ENCODE measurements at places on chromosomes 16 and 17. TPM values are rescaled to one million over a fixed set of nuclear protein-coding genes. Genes with fewer than 3 reads are reported as not detected.

- peak; percentile 93 for DNase-seq
- no peak overlapping the region for H3K27ac ChIP-seq
- peaks cover 41% of the 10 kb centered on the region for H3K27me3 ChIP-seq
Measured at GRCh38 chr17:33750943-33751701, 458.0 kb upstream of the ASIC2 start.

- H3K4me3 ChIP-seq = no peak overlapping the region
- H3K27ac ChIP-seq = peak overlapping the region; percentile 22
- no peaks in the 10 kb centered on the region for H3K27me3 ChIP-seq
- H3K36me3 ChIP-seq = peaks cover 8% of the 10 kb centered on the region
- DNase-seq = no peak
Measured at GRCh38 chr17:44473367-44473766, 29.8 kb downstream of the GPATCH8 start.

- no peak overlapping the region for H3K4me3 ChIP-seq
- no peaks in the 10 kb centered on the region for H3K36me3 ChIP-seq
- no peak overlapping the region for H3K27ac ChIP-seq
- H3K4me1 ChIP-seq = no peaks in the 10 kb centered on the region
- no peaks in the 10 kb centered on the region for H3K27me3 ChIP-seq
Measured at GRCh38 chr16:88888461-88889387, 22.3 kb upstream of the PABPN1L start.

DNA sequence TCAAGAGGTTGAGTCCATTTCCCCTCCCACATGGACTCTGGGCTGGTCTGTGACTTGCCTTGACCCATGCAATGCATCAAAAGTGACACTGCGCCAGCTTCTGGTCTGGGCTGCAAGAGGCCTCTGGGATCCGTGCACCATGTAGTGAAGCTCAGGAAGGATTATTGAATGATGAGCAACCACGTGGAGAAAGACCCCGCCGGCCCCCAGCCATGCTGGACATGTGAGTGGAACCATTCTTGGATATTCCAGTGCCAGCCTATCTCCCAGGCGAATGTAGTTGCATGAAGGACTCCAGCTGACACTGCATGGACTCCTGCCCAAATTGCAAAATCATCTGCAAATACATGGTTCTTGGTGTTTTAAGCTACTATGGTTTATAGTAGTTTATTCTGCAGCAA is 7.6 kb upstream of the ALOX15B start:
- H3K4me3 ChIP-seq = no peak overlapping the region
- no peaks in the 10 kb centered on the region for H3K27me3 ChIP-seq
- H3K36me3 ChIP-seq = no peaks in the 10 kb centered on the region
- no peaks in the 10 kb centered on the region for H3K4me1 ChIP-seq
- DNase-seq = no peak

The CRHR1 gene
- total RNA-seq = 0.76 TPM

Measured in GM23338 (cell line).